ENCODE measurements at places on chromosomes 13 and 19.

DNA sequence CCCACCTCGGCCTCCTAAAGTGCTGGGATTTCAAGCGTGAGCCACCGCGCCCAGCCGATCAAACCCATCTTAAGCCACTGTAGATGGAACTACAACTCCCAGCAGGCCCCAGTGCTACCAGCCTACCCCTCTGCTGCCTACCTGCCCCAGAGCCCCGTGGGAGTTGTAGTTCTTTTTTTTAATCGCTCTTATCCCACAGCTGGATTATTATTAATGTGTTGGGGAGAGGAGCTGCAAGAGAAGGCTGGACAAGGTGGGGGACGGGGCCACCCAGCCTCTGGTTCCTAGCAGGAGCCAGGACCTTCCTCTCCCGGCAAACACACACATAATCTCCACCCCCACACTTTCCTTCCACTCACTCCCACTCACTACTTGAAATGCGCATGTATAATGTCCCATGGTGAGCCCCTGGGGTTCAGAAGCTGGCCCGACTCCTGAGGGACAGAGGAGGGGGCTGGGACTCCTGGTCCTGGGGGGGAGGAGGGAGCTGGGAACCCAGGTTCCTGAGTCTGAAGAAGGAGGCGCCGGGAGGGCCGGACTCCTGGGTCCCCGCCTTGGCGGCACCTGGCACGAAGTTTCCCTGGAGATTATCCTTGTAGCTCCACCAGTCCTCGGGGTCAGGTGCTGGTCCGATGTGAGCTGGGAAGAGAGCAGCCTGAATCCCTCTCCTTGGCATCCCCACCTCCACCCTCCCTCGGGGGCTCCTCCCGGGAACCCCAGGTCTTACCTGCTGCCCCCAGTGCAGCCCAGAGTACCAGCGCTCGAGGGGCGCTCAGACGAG lies 958 bp downstream of the CA11 start:
- DNase-seq: no peak

GRCh38 chr13:39245688-39246087 lies 207.4 kb downstream of the NHLRC3 start:
- no peak for DNase-seq

DNA sequence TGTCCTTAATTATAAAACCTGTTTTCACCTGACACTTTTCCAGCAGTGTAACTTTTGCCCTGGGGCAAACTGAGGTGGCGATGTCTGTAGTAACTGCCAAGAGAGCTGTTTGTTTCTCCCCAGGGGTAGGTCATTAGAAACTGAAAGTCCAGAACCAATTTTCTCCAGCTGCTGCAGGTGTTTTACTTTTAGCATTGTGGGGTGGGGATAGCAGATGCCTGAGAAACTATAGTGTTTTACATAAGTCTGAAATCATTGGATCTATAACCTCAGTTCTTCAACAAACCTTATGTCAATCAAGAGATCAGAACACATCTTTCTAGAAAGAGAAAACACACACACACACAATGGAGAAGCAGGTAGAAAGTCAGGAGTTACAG lies 92.7 kb downstream of the LHFPL6 start:
- DNase-seq: no peak

- no peak for DNase-seq
Measured at GRCh38 chr13:68851026-68851425, 1256.6 kb upstream of the ATXN8OS start.

DNA sequence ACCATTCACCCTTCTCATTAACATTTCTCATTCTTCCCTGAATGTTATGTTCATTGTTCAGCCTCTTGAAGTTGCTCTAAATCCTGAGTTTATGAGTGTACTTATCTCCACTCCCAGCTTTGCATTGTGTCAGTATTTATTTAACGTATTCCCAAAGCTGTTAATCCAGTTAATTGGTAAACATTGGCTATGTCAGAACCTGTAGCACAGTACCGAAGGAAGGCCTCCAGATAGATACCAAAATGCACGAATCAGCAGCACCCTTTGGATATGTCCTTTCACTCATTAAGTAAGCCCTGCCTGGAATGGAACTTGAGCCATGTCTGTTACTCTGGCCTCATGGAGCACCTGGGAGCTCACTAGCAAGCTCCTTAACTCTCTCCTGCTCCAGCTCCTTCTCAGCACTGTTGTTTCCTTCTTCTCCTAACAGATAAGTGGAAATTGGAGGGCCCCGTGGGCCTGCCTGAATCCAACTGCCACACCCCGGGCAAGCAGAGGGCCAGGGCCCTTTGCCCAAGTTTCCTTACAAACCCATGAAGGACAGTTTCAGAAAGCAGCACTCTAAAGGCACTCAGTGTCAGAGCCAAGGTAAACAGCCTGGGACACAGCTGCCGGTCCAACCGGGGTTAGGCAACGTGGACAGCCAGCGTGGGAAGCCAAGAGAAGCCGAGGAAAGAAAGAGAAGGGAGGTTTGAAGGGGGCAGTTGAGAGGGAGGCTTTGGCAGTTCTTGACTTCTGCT lies 155.0 kb upstream of the SERP2 start:
- DNase-seq: no peak

DNA sequence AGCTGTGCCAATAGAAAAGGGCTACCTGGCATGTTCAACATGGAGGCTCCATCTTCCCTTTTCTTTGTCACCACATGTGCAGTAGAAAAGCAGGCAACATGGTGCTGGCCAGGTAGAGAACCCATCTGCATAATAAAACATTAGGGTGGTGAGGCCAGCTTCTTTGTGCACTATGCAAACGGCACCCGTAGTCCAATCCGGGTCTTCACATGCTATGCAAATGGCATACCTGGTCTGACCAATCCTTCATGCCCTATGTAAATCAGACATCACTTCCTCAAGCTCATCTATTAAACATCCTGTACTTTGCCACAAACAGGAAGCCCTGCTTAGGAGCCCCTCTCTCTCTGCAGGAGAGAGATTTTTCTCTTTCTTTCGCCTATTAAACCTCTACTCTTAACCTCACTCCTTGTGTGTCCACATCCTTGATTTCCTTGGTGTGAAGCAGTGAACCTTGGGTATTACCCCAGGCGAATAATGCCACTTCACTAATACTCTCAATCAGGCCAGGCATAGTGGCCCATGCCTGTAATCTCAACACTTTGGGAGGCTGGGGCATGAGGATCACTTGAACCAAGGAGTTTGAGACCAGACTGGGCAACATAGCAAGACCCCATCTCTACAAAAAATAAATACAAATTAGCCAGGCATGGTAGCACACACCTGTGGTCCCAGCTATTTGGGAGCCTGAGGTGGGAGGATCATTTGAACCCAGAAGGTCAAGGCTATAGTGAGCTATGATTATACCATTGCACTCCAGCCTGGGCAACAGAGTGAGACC lies 111.3 kb upstream of the MRI1 start:
- no peak for DNase-seq

DNA sequence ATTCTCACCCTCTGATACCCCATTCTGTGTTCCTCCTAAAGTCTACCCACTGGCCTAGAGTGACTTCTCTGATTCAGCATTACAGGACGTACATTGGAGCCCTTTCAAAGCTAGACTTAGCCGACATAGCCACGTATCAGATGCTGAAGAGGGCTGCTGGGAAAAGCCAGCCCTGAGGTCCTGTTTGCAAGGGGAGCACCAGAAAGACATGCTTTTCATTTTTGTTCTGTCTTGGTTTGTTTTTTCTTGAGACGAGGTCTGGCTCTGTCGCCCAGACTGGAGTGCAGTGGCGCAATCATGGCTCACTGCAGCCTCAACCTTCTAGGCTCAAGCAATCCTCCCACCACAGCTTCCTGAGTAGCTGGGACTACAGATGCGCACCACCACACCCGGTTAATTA lies 6.3 kb upstream of the ZSWIM4 start:
- DNase-seq: no peak

DNA sequence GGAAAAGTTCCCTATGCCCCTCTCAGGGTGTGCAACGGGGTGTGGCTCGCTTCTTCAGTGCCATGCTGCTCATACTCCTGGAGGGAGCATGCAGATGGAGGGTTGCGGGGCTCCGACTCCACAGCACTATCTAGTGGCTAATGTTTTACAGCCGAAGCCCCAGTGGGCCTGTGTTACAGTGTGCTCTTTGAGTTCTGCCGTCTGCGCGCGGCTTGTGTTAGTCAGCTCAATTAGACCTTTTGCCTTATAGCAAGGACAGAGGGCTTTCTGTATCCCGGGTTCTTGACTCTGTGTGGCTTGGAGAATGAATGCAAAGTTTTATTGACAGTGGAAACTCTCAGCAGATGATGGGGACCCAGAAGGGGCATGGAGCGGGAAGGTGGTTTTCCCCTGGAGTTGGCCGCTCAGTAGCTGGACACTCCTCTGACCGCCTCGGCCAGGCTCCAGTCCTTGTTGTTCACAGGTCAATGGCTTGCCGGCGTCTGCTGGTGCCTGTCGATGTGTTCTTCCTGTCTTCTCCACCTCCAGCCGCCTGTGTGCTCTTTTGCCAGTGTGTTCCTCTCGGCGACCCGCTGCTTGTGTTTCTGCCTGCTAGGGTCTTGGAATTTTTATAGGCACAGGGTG lies 383.4 kb downstream of the LMO7 start:
- DNase-seq: no peak

GRCh38 chr13:73742982-73743381 lies 391.2 kb downstream of the KLF12 start:
- DNase-seq: no peak

DNA sequence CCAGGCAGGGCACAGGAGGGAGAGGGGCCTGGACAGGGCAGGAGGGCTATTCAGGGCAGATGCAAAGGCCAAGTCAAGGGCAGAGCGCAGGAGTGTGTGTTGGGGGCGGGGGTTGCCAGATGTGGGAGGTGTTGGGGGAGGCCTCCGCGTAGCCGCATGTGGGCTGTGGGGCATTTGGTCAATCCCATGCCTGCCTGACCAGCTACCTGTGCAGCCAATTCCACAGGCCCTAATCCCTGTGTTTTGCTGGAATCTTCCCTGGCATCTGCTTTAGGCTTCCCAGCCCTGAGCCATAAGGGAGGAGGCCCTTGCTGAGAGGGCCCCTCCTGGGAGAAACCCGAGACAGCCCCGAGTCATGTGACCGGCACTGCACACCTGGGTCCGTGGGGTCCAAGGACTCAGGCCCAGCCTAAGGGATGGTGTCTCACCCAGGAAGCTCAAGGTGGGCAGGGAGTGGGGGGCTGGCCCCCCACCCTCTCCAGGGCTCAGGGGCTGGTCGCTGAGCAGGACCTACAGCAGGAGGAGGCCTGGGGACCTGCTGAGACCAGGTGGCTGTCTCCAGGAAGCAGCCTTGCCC lies 20.3 kb downstream of the RFX1 start:
- DNase-seq: no peak

DNA sequence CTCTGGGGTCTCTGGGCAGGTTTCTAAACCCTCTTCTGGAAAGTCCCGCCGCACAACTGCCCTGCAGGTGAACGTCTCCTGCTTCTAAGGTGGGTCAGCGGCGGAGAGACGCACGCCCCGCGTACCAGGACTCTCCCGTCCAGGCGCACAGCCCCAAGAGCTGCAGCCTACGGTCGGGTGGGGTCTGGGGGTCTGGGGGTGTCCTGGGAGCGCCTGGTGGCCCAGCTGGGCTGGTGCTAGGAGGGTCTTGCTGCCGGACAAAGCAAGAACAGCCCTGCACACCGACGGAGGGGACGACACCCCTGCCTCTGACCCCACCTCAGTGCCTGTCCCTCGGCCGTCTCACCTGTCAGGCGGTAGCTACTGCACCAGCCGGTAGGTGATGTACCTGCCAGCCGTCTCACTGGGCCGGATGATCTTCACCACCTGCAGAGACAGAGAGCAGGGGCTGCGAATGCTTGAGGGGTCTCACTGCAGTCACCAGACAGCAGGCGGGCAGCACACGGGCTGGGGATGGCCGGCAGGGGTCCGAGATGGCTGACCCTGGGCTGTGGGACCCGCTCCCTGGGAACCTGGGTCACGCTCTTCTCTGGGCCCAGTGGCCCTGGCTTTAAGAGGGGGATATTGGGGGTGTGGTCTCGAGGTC lies 5.9 kb downstream of the POLR2E start:
- no peak for DNase-seq

DNA sequence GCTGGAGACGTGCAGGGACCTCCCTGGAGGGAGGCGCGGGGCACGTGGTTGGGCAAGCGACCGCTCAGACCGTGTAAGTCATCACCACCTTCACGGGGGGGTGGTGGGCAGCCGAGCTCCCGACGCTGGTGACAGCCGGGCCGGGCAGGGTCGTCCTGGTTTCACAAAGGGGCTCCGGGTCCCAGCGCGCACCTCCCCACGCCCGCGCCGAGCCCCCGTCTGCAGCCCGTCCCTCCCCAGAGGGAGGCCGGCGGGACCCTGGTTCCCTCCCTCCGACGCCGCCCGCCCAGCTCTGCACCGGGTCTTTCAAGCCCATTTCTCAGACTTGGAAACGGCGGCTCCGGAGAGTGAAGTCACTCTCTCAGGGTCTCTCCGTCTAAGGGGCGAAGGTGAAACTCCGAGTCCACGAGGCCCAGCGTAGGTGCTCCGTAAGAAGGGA lies 729 bp upstream of the ARID3A start:
- no peak for DNase-seq

- no peak for DNase-seq
Measured at GRCh38 chr19:15673176-15673654, 328 bp downstream of the CYP4F12 start.

DNA sequence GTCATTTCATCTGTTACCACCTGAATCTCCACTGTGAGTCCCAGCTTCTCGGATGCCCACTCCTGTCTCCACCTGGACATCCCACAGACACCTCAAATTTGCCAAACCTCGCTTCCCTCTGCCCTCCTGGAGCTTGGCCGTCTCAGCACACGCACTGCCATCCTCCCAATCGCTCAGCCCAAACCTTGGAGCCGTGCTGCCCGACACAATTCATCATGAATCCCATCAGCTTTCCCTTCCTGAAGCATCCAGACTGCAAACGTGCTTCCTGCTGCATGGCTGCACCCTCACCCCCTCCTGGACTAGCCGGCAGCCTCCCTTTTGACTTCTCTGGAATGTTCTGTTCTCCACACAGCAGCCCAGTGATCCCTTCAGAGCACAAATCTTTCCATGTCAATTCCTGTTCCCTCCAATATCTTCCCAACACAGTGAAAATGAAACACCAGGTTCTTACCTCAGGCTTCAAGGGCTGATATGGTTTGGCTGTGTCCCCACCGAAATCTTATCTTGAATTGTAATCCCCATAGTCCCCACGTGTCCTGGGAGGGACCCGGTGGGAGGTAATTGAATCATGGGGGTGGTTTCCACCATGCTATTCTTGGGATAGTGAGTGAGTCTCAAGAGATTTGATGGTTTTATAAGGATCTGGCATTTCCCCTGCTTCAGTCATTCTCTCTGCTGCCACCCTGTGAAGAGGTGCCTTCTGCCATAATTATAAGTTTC lies 1.1 kb upstream of the PROZ start:
- no peak for DNase-seq

- DNase-seq: no peak
Measured at GRCh38 chr13:35693134-35693784, 216.8 kb upstream of the MAB21L1 start.

GRCh38 chr19:40280608-40281221 lies 4.4 kb downstream of the AKT2 start:
- DNase-seq: no peak
